Osteoblast (primary cell): ENCODE measurements at places on chromosomes 4 and X. TPM values are rescaled to one million over a fixed set of nuclear protein-coding genes. Genes with fewer than 3 reads are reported as not detected.

The MAOB gene
- 0.29 and 0.72 TPM in 2 replicates for total RNA-seq

The MAML3 gene
- 0.59 and 0.72 TPM in 2 replicates for total RNA-seq

The STIM2 gene
- 14.8 and 15.3 TPM in 2 replicates for total RNA-seq

The HERC5 gene
- total RNA-seq, result 0.88 and 1.4 TPM in 2 replicates

The ADH1C gene
- total RNA-seq, result 0.59 and 0.72 TPM in 2 replicates

The PPP1R2C gene
- not detected in 2 replicates for total RNA-seq

The KLHL4 gene
- 0.72 and 1.2 TPM in 2 replicates for total RNA-seq

The SLITRK4 gene
- 0.29 and 0.36 TPM in 2 replicates for total RNA-seq

The CENPVL1 gene
- total RNA-seq, result not detected in 2 replicates

The CLNK gene
- not detected in 2 replicates for total RNA-seq

The LETM1 gene
- 68.4 and 75.3 TPM in 2 replicates for total RNA-seq

The CPZ gene
- 21.2 and 44.5 TPM in 2 replicates for total RNA-seq

The SPATA4 gene
- 0.59 and 0.72 TPM in 2 replicates for total RNA-seq

The CFAP47 gene
- total RNA-seq, result not detected in 2 replicates

The PCGF3 gene
- total RNA-seq, result 32.7 and 43.1 TPM in 2 replicates

The ZNF732 gene
- 0.59 and 0.72 TPM in 2 replicates for total RNA-seq

The ATP1B4 gene
- not detected in 2 replicates for total RNA-seq

The ERCC6L gene
- 0.59 and 0.72 TPM in 2 replicates for total RNA-seq
